ENCODE measurements at places on chromosomes 4 and X.

DNA sequence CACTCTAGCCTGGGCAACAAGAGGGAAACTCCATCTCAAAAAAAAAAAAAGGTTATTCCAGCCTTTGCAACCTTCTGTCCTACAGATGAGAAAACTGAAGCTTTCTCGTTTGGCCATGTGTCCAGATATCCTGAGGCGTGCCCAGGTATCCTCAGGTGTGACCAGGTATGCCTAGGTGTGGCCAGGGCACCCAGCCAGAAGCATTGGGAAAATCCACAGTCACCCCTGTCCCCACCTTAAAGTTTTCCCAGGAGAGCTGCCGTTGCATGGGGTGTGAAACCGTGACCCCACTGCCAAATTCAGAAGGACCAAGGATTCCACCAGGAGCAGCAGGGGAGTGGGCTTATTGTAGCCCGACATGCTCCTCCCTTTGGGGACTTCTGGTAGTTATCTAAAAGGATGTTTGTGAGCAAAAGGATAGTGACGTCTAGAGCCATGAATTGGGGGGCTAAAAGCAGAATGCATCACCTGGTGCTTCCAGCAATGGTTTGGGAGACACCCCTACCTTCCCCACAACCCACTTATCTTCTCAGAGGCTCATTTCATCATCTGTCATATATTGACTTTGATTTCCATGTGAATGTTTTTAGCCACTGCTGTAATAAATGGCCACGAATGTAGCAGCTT is 4.0 kb upstream of the DHRSX start:
- no peak for DNase-seq

GRCh38 chr4:41122309-41122708 is 92.0 kb downstream of the APBB2 start:
- DNase-seq, result no peak

- DNase-seq, result no peak
Measured at GRCh38 chrX:1528186-1528883, 8.7 kb downstream of the P2RY8 start.

DNA sequence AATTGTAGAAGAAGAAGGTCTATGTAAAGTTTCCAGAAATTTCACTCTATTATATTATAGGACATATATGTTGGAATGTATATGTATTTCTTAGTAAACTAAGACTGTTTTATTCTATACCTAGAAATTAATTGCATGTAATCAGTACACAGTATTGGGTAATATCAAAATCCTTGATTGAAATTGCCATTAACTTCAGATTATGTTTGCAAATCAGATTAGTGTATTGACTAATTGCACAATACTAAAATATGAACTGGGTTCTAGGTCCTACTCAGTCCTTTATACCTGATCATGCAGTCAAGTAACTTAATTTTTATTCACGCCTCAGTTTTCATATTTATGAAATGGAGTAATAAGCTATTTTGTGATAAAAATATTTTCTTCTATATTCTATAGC is 950.3 kb upstream of the ADGRL3 start:
- no peak for DNase-seq

- no peak for DNase-seq
Measured at GRCh38 chr4:139746431-139747171, 81.0 kb downstream of the MGST2 start.

- no peak for DNase-seq
Measured at GRCh38 chr4:47038263-47038662, 6.9 kb downstream of the GABRB1 start.

- no peak for DNase-seq
Measured at GRCh38 chrX:43861750-43862149, 20.5 kb downstream of the MAOB start.

GRCh38 chr4:46992338-46992737 is 1.0 kb downstream of the GABRA4 start:
- DNase-seq, result no peak

DNA sequence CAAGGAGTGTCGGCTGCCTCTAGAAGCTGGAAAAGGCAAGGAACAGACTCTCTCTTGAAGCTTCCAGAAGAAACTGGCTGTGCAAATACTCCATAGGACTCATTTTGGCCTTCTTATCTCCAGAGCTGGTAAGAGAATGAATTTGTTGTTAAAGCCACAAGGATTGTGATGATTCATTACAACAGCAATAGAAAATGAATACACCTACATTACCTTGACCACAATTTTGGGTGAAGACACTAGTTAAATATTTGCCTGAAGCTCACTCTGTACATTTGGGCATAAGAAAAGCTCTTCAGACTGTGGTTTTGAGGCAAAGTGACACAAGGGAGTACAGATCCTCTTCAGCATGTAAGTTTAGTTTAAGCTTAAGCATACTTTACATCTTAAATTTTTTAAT is 134.5 kb upstream of the TLL1 start:
- no peak for DNase-seq

DNA sequence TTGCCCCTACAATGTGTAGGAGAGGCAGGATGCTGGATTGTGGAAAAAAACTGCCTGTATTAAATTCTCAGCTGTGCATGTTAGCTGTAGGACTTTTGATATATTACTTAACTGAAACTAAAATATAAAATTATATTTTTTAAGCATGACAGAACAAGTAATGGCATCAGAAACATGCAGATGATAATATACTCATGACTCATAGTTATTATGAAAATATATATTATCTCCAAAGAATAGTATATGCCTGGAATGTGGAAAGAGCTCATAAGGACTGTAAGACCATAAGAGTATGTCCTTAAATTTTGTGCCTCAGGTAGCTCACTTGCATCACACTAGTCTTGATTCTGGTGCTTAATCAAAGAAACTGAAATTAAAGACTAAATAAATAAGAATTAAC is 1100.6 kb downstream of the TECRL start:
- DNase-seq, result no peak

DNA sequence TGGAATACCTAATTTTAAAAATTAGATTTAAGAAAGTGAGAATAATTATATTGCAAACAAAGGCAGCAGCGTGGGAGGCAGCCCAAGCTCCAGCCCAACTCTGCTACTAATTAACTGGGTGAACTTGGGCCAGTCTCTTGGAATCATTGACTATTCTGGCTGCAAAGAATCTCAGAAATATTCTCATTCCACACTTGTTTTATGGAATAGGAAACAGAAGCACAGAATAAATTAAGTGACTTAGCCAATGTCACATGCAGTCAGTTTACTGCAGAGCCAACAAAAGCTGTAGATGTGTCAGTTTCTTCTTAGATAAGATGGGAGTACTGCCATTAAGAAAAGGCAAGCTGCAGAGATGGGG is 132.6 kb upstream of the FAM9B start:
- no peak for DNase-seq

GRCh38 chr4:169821402-169821801 is 63.7 kb upstream of the HPF1 start:
- DNase-seq, result no peak

GRCh38 chr4:620201-620600 is 5.2 kb upstream of the PDE6B start:
- DNase-seq, result no peak

DNA sequence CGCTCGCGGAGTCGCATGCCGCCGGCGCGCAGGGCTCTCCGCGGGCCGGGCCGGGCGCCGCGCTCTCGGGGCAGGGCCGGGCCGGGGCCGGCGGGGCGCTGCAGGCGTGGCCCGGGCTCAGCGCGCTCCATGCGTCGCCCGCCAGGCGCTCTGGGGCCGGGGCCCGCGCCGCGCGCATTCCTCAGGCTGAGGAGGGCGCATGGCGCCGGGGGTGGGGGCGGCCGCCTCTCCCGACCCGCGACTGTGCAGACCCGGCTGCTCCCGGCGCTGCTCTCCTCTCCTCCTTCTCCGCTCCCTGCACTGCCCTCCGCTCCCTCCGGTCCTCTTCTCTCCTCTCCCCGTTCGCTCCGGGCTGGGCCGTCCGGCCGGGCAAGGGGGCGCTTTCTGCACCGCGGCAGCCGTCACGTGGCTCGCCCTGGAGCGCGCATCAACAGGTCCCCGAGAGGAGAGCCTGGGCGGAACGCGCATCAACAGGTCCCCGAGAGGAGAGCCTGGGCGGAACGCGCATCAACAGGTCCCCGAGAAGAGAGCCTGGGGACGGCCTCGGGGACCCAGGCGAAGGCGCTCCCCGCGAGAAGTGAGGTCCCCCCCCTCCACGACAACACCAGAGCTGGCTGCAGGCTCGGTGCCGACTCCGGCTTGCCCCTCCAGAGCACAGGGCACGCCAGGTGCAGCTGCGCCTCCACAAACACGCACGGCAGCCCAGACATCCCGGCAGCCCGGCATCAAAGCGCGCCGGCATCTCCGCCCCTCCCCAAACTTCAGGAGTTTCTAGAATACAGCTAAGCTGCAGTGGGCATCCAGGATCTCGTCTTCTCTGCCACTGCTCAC is 12.9 kb downstream of the PPP2R3B start:
- DNase-seq, result no peak

DNA sequence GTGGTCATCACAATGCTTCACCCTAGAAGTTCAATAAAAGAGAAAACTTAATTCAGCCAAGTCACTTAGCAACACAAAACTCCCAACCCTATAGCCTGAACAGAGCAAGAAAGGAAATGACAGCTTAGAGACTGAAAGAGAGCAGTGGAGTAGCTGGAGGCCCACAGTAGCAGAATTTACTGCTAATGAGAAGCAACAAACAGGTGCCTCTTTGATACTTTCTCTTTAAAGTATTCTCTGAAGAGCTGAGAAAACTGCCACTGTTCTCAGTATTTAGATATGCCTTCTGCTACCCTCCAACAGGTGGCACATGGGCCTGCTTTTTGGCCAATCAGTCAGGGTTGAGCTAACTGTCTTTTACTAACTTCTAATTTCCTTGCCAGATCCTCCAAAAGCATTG is 240.0 kb downstream of the GPC3 start:
- no peak for DNase-seq

GRCh38 chrX:12947545-12948235 is 27.2 kb upstream of the TMSB4X start:
- no peak for DNase-seq

DNA sequence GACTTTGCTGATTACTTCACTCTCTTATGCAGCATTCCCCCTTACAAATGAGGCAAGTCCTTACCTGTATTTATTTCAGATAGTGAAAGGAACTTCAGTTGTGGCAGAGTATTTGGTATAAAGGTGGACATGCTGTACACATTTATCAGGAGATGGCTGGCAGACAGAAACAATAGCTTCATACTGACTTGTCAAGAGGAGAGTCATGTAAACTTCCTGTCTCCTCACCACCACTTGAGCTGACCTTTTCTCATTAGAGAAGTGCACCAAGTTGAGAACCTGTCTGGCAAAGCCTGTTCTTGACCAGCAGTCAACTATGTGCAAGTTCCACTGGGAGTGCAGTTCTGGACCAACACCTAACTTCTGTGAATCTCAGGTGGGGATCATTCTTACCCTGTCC is 80.8 kb downstream of the LARP1B start:
- no peak for DNase-seq

DNA sequence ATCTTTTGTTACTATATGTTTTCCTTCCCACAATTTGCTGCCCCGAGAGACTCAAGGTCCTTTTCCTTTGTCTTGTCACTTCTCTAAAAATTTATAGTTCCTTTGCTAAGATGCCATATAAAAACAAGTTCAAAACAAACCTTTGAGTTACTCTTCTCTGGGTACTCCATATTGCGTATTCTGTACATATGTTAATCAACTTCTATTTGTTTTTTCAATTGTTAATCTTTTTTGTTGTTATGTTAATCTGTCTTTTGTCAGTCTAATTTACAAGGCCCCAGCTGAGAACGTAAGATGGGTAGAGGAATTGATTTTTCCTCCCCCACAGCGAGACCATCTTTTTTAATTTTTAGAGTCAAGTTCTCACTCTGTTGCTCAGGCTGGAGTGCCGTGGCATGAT is 7.2 kb upstream of the PPEF2 start:
- no peak for DNase-seq

- no peak for DNase-seq
Measured at GRCh38 chrX:150680974-150681373, 12.2 kb upstream of the MTMR1 start.

- DNase-seq, result no peak
Measured at GRCh38 chr4:150821641-150822040, 193.4 kb downstream of the LRBA start.

DNA sequence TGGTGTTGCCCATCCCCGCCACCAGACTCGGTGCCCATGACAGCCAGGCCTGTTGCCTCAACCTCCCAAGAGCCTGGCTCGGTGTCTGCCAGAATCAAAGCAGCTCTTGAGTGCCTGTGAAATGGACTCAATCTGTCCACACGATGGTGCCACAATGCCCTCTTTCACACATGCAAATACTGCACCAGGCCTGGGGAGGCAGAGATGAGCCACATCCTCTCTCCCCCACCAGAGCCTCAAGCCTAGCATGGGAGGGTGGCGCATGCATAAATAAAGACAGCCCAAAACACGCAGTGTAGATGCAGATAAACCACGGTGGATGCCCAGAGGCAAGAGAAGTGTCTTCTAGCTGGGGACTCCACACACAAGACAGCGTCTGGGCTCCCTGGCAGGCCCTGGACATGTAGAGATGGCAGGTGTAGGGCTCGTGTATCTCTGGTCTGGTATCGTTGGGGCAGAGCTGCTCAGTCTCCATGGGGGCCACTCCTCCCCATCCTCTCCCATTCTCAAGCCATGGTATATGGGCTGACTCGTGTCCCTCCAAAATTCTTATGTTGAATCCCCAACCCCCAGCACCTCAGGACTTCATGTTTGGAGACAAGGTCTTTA is 65.6 kb downstream of the JAKMIP1 start:
- DNase-seq, result peak; percentile 2

GRCh38 chrX:47849778-47850177 is 13.1 kb downstream of the ZNF81 start:
- no peak for DNase-seq

- DNase-seq, result no peak
Measured at GRCh38 chrX:28880136-28880535, 292.9 kb downstream of the IL1RAPL1 start.

DNA sequence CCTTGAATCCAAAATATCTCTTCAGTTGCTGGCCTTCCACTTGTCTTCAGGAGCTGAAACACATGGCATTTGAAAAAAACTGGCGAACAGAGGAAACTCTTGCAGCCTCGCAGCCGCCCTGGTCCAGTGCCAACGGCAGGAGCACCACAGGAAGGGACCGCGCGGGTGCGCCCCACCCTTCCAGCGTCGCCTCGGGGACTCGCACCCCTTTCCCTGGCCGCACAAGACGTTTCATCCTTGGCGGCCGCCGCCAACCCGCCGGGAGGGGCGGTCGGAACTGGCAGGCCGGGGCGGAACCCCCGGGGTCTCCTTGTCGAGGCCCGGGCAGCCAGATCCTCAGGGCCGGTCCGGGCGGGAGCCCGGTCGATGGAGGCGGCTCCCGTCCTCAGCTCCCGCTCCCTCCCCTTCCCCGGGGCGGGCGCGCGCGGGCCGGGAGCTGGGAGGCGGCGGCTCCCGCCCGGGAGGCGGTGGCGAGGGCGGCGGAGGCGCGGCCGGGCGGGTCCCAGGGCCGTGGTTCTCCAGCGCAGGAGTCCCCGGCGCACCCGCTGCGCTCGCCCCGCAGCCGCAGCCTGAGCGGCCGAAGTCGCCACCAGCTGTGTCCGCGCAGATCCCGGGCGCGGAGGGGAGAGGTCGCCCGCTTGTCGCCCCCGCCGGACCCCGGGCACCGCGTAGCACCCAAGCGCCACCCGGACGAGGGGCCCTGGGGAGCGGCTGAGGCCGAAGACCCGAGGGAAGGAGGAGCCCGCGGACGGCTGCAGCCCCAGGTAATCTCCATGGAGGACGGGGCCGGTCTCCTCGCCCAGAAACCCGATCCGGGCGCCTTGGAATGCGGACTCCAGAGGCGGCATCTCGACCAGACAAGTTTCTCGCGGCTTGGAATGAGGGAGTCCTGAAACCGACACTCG is 886 bp upstream of the NDST3 start:
- no peak for DNase-seq

GRCh38 chrX:43564953-43565352 is 91.1 kb upstream of the MAOA start:
- DNase-seq, result no peak
